Kidney tubule cell (primary cell): ENCODE measurements at places on chromosomes 6 and 20.

GRCh38 chr20:22821796-22822195, 213.3 kb upstream of the SSTR4 start:
- DNase-seq = no peak

- DNase-seq = peak; percentile 20
These were observed 43.4 kb downstream of the TNFAIP3 start for GRCh38 chr6:137910424-137910834.

DNA sequence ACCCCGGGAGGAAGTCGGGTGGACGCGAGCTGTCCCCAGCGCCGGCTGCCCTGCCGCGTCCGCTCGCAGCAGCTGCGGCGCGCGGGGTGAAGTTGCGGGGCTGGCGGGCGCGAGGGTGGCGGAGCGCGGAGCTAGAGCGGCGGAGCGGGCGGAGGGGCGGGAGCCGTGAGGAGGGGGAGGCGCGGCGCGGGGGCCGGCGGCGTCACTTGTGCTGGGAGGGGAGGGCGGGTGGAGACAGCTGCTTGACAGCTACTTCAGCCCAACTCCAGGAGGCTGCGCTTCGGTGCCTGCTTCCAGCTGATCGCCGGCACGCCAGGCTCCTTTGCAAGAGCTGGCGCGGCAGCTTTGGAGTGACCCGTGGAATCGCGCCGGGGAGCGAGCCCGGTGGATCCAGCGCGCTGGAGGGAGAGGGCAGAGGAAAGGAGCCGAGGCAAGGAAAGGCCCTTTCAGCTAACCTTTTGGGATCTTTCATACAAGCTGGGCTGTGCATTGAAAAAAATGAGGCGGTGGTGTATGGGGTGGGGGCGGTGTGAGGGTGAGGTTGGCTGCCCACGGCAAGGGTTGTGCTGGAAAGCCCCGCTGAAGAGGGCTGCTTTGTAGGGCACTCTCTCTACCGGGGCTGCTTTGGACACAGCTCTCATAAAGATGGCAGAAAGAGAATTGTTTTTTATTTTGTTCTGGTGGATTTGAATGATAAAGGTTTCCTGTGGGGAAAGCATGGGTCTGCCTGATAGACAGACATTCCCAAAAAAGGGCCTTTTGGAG, 24.6 kb downstream of the RIPOR2 start:
- DNase-seq = peak; percentile 33

DNA sequence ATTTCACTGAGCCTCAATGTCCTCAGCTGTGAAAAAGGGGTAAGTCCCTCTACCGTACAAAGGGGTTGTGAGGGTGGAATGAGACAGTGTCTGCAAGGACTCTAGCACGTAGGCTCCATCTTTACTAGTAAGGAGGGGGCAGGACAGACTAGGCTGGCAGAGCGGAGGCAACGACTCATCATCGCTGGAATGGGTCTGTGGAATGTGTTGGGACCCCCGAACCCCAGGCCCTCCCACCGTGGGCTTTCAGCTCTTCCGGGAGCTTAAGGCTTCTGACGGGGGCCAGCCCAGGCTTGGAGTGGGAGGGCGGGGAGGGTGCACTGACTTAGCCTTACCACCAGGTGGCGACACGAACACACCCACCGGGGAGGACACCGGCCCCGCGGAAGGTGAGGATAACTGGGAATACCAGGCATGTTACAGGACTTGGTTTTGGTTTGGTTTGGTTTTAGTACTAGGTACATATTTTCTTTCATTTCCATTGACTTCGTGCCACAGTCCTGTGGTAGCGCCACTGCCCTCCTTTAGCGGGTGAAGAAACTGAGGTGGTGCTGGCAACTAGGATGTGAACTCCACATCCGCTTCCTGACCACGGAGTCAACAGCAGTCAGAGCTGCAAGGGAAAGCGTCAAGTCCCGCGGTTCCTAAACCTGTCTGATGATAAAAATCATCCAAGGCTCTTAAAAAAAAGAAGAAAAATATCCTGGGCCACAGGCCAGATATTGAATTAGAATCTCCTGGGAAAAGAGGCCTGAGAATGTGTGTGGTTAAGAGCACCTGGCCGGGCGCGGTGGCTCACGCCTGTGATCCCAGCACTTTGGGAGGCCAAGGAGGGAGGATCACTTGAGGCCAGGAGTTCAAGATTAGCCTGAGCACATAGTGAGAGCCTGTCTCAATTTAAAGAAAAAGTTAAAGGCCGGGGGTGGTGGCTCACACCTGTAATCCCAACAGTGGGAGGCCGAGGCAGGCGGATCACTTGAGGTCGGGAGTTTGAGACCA, 10.3 kb upstream of the TULP1 start:
- DNase-seq = peak; percentile 63

GRCh38 chr20:19921284-19921793, 95.8 kb upstream of the NAA20 start:
- no peak for DNase-seq

DNA sequence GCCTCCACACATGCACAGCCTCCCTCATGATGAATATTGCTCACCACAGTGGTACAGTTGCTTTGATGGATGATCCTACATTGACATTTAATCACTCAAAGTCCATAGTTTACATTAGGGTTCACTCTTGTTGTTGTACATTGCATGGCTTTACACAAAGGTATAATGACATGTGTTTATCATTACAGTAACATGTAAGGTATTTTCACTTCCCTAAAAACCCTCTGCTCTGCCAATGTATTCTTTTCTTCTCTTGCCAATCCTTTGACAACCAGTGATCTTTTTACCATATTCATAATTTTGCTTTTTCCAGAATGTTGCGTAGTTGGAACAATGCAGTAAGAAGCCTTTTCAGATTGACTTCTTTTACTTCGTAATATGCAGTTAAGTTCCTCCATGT, 166.6 kb upstream of the KHDRBS2 start:
- no peak for DNase-seq

- DNase-seq = no peak
These were observed 461.9 kb downstream of the QKI start for GRCh38 chr6:163876391-163876790.

GRCh38 chr20:37235065-37235464, 26.5 kb downstream of the GHRH start:
- no peak for DNase-seq

DNA sequence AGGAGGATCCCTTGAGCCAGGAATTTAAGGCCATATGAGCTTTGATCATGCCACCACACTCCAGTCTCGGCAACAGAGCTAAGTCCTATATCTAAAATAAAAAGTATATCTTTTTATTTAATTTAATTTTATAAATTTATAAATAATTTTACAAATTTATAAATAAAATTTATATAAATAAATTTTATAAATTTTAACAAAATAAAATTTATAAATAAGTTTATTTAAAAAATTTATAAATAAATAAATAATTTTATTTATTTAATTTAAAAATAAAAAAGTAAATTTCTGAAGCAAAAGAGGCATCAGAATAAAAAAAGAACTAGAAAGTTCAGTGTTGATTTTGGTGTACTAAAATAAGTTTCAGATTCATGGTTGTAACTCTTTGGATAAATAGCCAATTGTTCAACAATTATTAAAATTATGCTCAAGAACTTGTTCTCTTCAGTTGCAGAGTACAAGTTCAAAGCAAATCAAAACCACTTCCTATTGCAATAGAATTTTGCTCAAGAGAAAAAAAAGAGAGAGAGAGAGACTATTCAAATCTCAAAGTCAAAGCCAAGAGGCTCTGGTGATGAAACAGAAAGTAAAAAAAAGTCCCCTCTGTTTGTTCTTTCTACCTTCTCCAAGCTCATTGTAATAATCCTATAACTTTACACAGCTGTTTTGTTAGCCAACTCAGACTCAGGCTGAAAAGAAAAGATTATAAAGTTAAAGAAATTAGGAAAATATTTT, 547.5 kb upstream of the ADGRB3 start:
- no peak for DNase-seq

DNA sequence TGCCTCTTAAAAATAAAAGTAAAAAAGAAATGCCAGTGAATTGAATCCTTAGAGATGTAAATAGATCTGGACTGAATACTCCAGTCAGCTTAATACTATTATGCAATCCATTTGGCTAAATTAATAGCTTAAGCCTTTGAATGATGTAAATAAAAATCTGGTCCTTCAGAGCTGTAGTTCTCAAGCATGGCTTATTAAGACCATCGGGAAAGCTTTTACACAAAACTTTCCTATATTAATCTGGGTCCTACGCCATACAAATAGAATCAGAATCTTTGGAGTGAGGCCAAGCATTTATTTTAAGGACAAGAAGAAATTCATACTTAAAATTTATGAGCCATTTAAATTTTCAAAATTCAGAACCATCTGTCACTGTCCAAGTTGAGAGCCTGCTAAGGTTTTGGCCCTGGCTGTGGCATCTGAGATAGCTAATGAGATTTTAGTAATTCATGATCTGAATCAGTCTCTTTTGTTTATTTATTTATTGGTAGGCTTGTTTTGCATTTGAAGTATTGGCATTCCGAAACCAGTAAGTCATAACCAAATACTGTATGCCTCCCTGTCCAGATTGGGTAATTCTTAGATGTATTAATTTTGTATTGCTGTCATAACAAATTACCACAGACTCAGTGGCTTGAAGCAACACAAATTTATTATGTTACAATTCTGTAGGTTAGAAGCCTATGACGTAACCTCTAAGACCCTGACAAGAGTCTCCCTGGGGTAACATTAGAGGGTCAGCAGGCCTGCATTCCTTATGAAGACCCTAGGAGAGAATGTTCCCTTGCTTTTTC, 228.1 kb upstream of the RAB32 start:
- DNase-seq = no peak

GRCh38 chr20:53901064-53901463, 169.3 kb downstream of the BCAS1 start:
- DNase-seq = peak; percentile 96

DNA sequence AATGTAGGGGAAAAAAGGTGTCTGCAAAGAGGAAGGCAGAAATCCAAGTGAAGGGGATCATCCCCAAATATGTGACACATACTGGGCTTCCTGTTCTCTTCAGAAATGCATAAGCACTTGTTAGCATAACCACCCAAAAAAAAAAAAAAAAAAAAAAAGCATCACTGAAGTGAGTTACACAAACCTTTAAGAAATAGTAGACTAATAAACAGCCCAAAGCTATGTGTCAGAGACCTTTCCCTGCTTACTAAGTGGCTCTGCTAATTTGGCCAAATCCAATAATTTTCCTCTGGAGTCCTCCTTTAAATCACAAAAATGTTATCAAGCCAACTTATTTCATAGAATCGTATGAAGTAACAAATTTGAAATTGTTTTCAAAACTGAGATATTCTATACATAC, 7.5 kb upstream of the DST start:
- no peak for DNase-seq

GRCh38 chr6:32254761-32255198, 30.9 kb upstream of the NOTCH4 start:
- DNase-seq = no peak

DNA sequence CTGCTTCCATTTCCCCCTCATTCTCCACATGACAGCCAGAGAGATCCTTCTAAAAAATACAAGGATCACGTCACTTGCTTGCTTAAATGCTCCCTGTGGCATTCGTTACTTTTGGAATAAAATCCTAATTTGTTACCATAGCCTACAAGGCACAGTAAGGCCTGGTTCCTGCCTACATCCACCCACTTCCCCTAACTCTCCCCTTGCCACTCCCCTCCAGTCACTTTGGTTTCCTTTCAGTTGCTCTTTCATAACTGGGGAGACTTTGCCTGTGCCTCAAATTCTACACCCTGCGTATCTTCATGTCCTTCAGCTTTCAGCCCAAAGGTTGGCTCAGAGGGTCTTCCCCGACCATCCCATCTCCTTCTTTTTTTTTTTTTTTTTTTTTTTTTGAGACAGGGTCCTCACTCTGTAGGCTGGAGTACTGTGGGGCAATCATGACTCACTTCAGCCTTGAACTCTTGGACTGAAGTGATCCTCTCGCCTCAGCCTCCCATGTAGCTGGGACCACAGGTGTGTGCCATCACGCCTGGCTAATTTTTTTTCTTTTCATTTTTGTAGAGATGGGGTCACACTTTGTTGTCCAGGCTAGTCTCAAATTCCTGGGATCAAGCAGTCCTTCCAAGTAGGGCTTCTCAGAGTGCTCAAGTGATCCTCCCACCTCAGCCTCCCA, 12.5 kb downstream of the ID1 start:
- no peak for DNase-seq

DNA sequence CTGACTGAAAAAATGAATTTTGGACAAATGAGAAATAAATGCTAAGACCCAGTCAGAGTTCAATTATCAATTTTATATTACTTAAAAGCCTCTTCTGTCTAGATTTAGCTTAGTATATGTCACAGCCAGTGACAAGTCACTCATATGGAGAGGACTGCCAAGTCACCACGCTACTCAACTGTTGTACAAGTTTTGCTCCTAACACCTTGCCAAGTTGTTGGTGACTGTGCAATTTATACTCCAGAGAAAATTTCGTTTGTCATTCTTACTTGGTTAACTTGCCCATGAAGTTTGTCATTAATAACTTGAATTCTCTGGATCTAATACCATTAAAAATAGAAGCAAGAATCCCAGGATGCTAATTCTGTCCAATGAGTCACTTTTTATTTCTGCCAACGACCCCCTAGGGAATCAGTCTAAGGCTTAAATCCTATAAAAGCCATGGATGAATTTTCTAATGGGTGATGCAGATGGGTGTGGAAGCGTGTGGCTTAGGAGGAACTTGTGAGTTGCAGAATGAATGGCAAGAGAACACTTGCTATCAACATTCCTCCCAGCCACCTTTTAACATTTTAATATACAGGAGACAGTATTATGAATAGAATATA, 30.4 kb upstream of the FBXO30 start:
- no peak for DNase-seq

DNA sequence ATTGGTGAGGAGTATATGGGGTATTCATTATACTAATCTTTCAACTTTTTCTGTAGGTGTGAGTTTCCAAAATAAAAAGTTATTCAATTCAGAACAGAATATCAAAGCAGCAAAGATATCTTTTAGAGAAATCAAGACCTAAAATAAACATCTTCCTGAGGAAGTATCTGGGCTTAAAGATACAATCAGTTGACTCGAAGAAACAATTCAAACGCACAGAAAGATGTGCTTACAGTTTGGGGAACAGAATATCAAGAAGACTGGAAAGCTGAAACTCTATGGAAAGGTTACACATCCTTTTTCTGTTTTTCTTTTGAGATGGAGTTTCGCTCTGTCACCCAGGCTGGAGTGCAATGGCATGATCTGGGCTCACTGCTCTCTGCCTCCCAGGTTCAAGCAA, 36.2 kb upstream of the SAYSD1 start:
- no peak for DNase-seq

DNA sequence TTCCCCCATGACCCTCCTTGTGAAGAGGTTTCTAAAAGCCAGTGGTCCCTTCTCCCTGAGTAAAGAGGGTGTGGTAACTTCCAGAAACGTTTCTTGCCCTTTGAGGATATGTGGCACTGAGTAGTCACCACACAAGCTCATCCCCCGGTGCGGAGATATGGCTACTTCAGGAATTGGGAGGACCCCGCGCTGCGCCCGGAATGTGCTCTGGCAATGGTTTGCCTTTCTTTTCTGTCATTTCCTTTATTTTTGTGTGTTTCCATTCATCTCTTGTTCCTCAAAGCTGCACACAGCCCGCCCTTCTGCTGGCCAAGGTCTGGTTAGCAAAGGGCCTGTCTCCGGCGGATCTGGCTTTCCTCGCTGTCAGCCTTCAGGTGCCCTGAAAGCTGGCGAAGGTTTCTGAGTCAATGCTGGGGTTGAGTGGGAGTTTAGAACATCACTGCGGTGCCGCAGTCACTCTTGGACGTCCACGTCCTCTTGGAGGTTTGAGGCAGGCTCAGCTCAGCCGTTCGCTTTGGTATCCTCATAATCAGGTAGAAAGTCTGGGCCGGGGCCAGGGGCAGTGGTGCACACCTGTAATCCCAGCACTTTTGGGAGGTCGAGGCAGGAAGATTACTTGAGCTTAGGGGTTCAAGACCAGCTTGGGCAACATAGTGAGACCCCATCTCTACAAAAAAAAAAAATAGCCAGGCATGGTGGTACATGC, 67.2 kb downstream of the TCP11 start:
- no peak for DNase-seq

GRCh38 chr6:71510057-71510713, 221.6 kb downstream of the OGFRL1 start:
- DNase-seq = peak; percentile 84
